ENCODE measurements at places on chromosomes 16 and 17. TPM values are rescaled to one million over a fixed set of nuclear protein-coding genes. Genes with fewer than 3 reads are reported as not detected.

- no peaks in the 10 kb centered on the region for H3K4me1 ChIP-seq
- no peak overlapping the region for H3K4me3 ChIP-seq
- H3K27me3 ChIP-seq: no peaks in the 10 kb centered on the region
- no peak overlapping the region for H3K27ac ChIP-seq
- H3K36me3 ChIP-seq: peaks cover 32% of the 10 kb centered on the region
- no peak for DNase-seq
Measured at GRCh38 chr16:67571981-67572431, 9.7 kb downstream of the CTCF start.

GRCh38 chr16:20774703-20775362, 11.0 kb downstream of the ACSM3 start:
- H3K27me3 ChIP-seq: no peaks in the 10 kb centered on the region
- H3K4me3 ChIP-seq: no peak overlapping the region
- peak; percentile 17 for DNase-seq
- no peaks in the 10 kb centered on the region for H3K4me1 ChIP-seq

DNA sequence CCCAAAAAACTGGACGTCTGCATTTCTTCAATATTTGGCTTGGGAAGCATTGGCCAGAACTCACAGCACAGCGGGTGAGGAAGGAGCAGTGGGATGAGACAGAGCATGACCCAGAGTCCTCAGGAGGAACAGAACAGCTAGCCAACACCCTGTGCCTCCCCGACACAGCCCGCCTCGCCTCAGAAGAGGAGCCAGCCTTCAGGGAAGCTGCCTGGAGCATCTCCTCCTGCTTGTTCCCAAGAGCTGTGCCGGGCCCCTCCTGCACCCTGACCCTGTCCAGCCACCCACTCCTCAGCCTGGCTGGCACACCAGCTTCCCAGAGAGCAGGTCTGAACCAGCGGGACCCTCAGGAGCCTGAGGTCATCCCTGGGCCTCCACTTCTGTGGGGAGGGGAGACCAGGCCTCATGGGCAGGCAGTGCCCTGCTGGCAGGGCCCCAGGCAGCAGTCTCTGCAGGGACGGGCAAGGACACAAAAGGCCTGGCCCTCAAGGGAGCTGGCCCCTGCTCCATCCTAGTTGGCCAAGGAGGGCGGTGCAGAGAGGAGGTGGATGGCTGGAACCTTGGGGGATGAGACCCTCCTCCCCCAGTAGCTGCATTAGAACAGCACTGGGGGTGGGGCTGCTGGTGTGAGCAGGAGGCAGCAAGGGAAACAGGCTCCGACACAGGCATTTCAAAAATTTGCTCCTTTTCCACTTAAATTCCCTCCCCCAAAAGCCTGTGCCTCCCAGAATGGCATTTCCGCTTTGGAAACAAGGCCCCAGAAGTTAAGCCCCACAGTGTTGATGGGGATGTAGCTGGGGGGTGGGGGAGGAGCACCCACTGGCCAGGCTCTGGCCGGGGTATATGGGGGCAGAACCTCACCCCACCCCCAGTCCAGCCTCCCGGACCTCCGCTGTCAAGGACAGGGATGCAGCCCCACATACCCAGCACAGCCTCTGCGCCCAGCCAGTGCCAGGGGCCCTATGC, 1.8 kb upstream of the BCAR1 start:
- no peaks in the 10 kb centered on the region for H3K36me3 ChIP-seq
- H3K4me1 ChIP-seq: peaks cover 14% of the 10 kb centered on the region
- peaks cover 29% of the 10 kb centered on the region for H3K27me3 ChIP-seq
- DNase-seq: no peak

GRCh38 chr17:82076018-82076784, 10.6 kb upstream of the DUS1L start:
- H3K27me3 ChIP-seq: no peaks in the 10 kb centered on the region
- H3K36me3 ChIP-seq: peaks cover 13% of the 10 kb centered on the region
- DNase-seq: no peak
- H3K27ac ChIP-seq: no peak overlapping the region

DNA sequence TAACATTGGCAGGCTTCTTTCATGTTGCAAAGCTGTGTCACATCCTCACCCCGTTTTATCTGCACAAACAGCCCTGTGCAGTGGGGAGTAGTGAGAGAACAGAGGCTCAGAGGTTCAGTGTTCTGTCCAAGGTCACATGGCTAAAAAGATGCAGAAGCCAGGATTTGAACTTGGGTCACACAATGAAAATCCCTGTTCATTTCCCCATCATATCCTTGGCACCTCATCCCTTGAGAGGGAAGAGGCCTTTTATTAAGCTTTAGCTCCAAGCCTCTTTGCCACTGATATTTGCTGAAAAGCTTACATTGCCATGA, 106.6 kb downstream of the AMFR start:
- H3K36me3 ChIP-seq: no peaks in the 10 kb centered on the region
- peaks cover 7% of the 10 kb centered on the region for H3K4me1 ChIP-seq
- H3K4me3 ChIP-seq: no peak overlapping the region
- H3K27ac ChIP-seq: no peak overlapping the region

- no peaks in the 10 kb centered on the region for H3K27me3 ChIP-seq
- H3K27ac ChIP-seq: peak overlapping the region; percentile 80
- peak overlapping the region; percentile 83 for H3K4me3 ChIP-seq
- no peak for DNase-seq
- H3K36me3 ChIP-seq: peaks cover 19% of the 10 kb centered on the region
Measured at GRCh38 chr17:74466828-74467184, 372 bp downstream of the CD300A start.

GRCh38 chr17:45357364-45357997, 40.7 kb upstream of the MAP3K14 start:
- H3K36me3 ChIP-seq: no peaks in the 10 kb centered on the region
- DNase-seq: no peak
- H3K27me3 ChIP-seq: no peaks in the 10 kb centered on the region
- peaks cover 5% of the 10 kb centered on the region for H3K4me1 ChIP-seq
- no peak overlapping the region for H3K27ac ChIP-seq

The CHMP6 gene
- 33.0 TPM for total RNA-seq

The SPOP gene
- 56.5 TPM for total RNA-seq

The HOXB2 gene
- total RNA-seq: 24.7 TPM

The KCNJ12 gene
- total RNA-seq: not detected

The LPCAT2 gene
- total RNA-seq: 3.1 TPM
